ENCODE measurements at places on chromosomes 1 and 21. TPM values are rescaled to one million over a fixed set of nuclear protein-coding genes. Genes with fewer than 3 reads are reported as not detected.

DNA sequence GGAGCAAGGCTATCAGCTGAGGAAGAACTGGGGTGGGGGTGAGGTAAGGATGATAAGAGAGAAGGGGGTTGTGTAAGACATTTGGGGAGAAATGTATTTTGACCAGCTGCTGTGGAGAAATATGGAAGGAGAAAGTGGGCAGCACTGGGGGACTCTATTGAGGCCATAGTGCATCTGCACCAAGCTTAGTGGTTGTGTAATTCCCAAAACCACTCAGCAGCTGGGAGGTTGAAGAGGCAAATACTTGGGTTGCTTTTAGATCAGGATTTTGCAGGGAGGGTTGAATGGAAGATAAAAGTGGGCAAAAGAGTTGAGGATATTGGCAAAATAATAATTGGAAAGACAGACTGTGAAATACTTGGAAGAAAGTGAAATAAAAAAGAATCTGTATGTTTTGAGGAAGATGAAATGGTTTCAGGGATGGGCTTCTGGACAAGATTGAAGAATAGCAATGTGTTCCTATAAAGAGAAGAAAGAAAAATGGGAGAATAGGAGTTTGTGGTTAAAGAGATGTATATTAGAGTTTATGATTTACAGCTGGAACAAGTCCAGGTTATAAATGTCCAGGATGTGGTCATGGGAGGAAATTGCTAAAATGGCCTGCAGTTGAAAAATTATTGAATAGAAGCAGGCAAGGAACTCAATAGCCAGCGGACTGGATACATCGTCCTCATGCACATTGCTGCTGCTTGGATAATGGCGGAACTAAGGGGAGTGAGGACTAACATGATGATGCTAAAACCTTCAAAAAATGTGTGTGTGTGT lies 162.7 kb downstream of the DNM3 start:
- DNase-seq: no peak

GRCh38 chr1:217311269-217311668 lies 319.6 kb downstream of the GPATCH2 start:
- no peak for DNase-seq

DNA sequence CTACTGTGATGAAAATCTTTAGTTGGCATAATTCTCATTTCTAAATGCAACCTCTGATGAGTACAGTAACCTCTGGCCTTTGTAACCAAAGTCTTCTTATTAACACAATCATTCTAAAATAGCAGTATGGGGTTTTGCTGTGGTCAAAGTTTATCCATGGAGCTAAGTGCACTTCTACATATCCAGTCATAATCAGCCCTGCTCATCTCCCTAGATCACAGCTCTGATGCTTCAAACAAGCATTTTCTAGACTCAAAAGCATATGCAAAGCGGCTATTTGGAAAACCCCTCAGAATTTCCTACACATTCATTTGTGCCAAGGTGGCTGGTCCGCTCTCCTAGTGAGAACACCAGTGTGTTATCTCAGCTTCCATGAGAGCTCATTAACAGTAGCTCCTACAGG lies 418.6 kb downstream of the MRPL39 start:
- DNase-seq: no peak

- no peak for DNase-seq
Measured at GRCh38 chr21:34498623-34499022, 13.4 kb downstream of the KCNE1 start.

DNA sequence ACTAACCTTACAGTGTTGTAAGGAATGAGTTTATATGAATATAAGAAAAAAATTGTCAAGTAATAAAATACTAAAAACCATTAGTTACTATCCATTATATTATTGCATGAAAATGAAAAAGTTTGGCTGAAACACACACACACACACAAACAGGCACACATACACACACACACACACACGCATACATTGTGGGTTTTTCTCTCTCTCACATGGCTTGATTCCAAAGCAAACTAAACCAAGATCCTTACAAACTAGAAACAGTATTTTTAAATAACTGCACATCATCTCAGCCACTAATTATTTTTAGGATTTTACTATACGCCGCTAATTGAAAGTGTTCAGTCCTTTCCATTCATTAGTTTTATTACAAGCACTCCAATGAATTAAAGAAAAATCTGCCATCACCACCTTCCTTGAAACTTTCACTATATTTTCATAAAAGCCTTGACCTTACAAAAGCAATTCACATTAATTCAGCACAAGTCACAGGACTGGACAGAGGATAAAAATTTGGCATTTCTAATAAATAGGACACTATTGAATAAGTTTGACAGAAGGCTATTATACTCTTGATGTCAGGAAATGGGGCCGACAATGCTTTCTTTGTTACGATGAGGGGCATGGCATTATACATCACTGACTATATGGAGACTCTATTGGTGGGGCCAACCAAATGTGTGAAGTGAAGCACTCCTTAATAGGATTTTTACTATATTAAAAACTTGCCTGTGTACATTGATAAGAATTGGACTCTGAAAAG lies 187.0 kb upstream of the ESRRG start:
- DNase-seq: no peak

Gene YY1AP1
- total RNA-seq: 49.3 TPM

DNA sequence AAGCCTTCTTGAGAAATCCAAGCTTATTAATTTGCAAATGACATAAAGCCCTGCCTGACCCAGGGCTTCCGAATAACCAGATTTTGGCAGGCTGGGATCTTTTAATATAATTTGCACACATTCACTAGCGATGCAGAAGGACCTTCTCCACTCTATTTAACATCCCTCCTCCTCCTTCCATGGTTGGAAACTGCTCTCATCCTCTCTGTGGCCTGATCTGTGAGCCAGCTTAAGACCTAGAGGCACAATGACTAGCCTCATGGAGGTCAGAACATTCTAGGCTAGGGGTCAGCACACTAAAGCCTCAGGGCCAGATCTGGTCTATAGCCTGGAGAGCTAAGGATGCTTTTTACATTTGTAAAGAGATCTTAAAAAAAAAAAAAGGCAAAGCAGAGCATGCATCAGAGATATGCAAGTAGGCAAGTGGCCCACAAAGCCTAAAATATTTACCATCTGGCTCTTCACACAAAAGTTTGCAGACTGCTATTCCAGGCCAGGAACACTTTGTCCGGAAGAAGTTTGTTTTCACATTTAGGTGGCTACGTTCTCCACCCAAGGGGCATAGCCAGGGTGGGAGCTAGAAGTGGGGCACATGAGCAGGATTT lies 138.2 kb upstream of the HMGB4 start:
- DNase-seq: no peak

Gene BGLAP
- 2.0 TPM for total RNA-seq

- DNase-seq: no peak
Measured at GRCh38 chr1:18360251-18360650, 120.5 kb upstream of the KLHDC7A start.

DNA sequence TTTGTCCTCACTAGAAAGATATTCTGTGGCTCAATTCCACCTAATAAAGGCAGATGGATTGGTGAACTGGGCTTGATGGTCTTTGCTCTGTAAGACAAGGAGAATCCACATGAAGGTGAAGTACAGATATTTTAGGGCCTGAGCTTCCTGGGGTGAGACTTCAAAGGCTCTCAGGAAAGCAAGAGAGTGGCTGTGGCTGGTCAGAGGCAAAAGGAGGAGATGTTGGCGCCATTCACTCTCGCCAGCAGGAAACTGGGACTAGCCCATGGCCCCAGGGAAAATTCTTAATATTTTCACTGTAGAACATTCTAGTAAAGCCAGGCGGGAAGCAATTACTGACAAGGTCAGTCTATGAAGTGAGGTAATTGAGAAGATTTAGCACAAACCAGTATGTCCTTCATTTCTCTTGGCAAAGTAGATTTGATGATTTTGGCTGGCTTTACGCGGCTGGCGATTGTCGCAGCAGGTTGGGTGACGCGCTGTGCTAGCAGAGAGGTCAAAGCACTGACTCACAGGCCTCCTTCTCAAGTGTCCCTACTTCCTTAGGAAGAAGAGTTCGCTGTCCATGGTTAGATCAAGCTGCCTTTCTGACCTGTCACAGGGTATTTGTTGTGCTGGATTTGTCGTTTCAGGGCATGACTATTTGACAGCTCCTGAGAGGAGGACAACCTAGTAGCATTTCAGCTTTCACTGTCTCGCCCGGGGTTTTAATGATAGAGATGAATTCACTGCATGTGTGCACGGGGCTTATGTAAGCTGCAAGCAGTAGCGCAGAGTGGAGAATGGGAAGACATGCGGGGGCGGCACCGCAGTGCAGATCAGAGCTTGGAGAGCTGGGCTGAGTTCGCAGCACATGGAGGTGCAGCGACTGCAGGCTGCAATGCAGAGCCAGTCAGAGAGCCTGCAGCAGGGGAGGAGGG lies 32.7 kb downstream of the XCL1 start:
- DNase-seq: no peak

DNA sequence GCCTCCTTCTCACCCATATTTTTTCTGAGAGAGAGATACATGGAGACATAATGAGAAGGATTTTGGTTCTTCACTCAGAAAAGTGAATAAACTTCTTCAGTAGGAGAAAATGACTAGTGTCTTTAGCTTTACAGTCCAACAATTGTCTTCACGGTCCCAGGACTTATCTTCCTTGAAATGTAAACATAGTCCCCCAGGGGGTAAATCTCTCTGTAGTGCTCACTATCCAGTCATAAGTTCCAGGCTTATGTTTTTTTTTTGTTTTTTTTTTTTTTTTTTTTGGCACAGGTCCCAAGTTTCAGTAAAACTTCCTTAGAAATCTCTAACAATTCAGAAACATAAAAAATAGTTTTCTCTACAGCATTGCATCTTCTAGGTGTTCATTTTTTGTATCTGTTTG lies 890.2 kb upstream of the B3GALT2 start:
- DNase-seq: no peak

DNA sequence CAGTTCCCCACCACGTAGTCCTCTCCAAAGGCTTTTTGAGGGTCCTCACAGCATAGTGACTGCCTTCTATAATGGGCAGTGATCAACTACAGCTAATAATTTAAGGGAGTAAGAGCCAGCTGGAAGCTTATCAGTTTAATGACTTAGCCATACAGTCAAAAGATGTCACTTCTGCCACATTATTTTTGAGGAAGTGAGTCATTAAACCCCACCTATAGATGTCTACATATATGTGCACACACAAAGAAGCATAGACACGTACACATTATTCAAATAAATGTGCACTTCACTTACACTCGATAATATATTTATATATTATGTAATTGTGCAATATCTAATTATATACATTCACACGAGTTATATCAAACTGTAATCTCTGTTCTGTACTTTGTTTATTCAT lies 1704.7 kb downstream of the KCNT2 start:
- no peak for DNase-seq

Gene LCE6A
- not detected for total RNA-seq

DNA sequence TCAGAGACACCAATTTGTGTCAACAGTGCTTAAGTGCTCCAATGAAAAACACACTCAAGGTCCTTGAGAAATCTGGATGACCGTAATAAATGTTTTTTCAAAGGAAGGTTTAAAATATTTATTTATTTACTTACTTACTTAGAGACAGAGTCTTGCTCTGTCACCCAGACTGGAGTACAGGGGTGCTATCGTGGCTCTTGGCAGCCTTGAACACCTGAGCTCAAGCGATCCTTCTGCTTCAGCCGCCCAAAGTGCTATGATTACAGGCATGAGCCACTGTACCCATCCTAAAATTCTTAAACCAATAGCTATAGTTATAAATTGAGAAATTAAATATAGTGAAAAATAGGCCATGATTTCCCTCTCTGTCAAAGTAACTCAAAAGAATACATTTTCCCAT lies 17.3 kb upstream of the ERICH3 start:
- DNase-seq: no peak

- DNase-seq: no peak
Measured at GRCh38 chr1:243268751-243269460, 13.1 kb downstream of the SDCCAG8 start.

DNA sequence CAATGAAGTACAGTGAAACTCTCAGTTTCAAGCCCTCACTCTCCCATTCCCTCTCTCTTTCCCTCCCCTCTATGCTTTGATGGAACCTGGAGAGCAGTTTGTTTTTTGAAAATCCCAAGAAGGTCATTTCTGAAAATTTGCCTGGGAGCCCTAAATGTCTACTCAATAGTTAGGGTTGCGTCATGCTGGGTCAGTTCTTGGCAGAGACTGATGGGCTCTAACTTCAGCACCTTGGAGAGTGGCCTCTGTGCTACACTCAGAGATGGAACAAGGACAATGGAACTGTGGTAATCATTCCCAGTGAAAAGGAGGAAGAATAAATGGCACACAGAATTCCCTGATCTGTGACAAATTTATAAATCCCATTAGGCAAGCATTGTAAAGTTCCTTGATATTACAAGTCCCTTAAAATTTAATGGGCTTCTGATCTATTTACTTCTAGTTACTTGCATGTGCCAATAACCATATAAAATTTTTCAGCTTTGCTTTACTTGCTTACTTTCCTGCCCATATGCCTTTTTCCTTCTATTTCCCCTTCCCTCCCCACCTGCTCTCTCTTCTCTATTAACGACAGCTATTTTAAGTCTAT lies 182.9 kb upstream of the KCND3 start:
- DNase-seq: peak; percentile 42

- DNase-seq: no peak
Measured at GRCh38 chr1:236009857-236010256, 55.0 kb downstream of the NID1 start.

- no peak for DNase-seq
Measured at GRCh38 chr1:234619794-234620247, 9.8 kb upstream of the IRF2BP2 start.

Gene CDCA8
- total RNA-seq: 0.89 TPM

Gene NUP210L
- 0.91 TPM for total RNA-seq

DNA sequence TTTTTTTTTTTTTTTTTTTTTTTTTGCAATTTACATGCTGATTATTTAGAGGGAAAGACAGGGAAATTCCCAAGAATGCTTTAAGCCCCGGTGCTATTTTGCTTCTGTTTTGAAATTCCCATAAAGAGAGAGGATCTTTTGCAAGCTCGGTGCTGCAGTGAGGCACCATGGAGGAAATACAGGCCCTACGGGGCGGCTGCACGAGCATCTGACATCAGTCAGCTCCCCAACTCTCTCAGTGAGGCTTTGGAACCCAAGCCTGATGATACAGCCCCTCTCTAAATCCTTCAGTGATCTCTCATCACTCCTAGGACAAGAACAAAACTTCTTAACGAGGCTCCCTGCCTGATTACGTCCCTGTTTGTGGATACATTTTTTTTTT lies 791 bp upstream of the CHI3L1 start:
- DNase-seq: no peak

Gene CDK11A
- total RNA-seq: 114 TPM

DNA sequence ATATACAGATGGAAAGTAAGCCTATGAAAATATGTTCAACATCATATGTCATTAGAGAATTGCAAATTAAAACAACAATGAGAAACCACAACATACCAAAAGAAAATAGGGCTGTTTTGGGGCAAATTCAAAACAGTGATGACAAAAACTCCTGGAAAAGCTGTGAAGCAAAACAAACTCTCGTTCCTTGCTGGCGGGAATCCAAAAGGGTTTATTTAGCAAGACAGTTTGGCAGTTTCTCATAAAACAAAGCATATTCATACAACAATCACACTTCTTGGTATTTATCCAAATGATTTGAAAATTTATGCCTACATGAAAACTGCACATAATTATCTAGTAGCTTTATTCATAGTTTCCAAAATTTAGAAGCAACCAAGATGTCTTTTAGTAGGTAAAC lies 44.4 kb downstream of the COL11A1 start:
- no peak for DNase-seq

Gene LRRC38
- 0.11 TPM for total RNA-seq

Gene ETNK2
- 3.5 TPM for total RNA-seq

- no peak for DNase-seq
Measured at GRCh38 chr1:111571987-111572386, 47.6 kb upstream of the RAP1A start.

All from upper lobe of left lung (tissue), 6 donors.